ENCODE measurements at places on chromosomes 4 and X.

DNA sequence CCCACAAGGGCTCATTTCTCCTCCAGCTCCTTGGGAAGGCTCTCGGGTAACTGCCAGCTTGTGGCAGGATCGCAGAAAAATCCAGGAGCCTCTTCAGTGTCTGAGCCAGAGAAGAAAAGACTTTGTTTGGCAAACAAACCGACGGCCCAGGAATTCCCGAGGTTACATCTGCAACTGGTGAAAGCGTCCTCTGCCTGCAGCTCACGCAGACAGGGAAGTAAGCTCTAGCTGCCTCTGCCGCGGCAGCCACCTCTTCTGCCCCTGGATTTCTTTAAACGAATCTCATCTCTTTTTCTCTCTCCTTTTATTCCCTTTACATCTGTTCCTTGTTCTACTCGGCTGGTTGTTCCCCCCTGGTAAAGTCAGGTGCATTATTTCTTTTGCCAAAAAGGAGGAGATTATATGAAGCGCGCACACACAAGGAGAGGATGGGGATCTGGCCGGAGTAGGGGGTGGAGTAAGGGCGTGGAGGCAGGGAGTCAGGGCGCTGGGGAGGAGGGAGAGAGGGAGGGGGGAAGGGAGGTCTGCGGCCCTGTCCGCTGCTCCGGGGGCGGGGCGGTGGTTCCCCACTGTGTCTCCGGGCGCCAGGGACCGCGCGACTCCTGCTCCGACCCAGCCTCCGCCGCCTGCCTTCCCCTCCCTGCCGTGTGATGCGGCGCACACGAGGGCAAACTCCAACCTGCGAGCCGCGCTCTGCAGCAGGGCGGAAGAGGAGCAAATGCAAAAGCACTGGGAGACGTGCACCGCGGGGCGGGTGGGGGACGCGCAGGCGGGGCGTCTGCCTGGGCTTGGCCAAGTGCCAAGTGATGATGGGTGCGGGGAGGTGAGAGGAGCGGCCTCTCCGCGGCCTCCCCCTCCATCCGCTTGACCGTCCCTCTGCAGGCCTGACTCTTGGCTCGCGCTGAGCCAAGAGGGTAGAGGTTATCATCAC, at the start of gene DCHS2:
TSS of gene DCHS2 (minus strand) at position 459 of the 931 bp plus-strand sequence. CDS start at position 15, 444 bp downstream.
- DNase-seq = peak; percentile 10

DNA sequence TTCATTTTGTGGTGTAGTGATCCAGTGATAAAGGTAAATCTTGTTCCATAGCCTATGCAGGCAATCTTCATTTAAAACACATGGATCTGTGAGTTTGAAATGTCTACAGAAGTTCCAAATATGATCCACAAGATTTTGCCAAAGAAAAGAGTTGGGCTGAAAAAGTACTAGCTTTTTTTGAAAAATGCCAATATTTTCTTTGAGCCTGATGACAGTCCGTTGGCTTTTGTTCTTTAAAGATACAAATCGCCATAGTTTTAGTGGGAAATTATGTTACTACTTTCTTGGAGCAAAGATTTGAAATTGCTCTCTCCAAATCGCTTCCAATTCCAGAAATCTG, 71.5 kb downstream of the HPGD start:
- no peak for DNase-seq

DNA sequence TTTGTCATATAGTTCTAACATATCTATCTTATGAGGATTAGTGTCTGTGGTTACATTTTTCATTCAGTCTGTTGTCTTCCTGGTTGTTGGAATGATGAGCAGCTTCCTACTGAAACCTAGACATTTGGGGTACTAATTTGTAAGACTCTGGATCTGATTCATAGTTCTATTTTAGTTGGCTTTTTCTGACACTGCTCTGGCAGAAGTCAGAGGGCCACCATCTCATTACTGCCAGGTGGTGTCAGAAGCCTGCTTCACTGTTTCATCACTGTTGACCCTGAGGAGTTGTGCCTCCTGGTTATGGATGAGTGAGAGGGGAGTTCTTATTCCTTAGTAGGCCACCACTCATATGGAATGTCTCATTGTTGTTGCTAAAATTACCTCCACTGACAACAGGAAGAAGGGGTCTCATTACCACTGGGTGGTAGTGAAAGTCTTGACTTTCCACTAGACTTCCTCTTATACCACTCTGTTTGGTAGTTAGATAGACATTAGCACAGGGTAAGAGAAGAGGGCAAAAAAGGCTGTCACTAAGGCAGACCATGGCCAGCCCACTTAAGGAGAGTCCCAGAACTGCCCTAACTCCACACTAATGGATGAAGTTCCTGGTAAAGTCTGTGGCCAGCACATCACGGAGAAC, 395.2 kb downstream of the SPOCK3 start:
- peak; percentile 22 for DNase-seq

GRCh38 chrX:154399527-154400368, 1.6 kb downstream of the RPL10 start:
- no peak for DNase-seq

DNA sequence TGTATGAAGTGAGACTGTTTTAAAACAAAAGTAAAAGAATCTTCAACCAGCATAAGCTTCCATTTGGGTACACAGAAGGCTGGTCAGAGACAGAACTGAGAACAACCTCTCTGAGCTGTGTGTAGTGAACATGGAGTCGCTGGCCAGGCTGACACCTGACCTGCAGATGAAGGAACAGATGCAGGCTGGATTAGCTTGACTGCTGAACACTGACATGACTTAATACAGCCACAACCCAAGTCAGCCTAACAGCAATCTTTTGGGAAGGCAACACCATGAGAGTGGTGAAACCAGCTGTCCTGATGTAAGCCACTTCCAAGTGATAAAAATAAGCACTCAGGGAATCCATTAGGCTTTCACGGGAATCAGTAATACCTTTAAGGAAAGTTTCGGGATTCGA, 10.1 kb downstream of the SCARB2 start:
- no peak for DNase-seq

- no peak for DNase-seq
These were observed 54.7 kb upstream of the FAM9C start for GRCh38 chrX:13099121-13099520.

- no peak for DNase-seq
These were observed 2.6 kb downstream of the SAT1 start for GRCh38 chrX:23785580-23785979.

DNA sequence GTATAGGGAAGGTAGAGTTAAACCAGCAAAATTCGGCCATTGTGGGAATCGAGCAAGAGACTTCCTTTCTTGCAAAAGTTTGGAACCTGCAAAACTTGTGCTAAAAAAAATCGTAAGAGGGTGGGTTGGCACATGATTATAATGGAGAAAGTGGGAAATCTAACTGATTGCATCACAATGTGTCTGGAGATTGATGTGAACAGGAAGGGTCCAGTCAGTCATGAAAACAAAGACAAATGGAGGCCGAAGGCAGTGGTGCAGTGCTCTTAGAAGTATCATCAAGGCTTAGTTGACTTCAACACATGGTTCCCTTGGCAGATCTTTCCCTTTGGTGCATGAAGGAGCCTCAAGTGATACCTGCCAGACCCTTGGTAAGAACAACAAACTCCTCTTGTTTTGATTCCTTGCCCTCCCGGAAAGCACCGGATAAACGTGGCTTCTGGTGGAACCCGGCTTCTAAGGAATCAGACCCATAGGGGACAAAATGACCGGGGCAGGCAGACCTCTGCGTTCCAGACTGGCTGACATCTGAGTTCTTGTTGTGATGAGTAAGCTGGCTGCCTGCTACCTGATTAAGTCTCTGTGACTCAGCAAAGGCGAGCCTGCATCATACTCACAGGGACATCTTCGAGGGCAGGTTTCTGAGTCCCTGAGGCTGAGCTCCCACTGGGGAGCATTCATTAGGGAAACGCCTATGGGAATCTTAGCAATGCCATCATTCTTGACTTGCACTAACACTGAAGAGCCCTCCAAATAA, 87.7 kb upstream of the MAP3K15 start:
- no peak for DNase-seq

- DNase-seq = no peak
These were observed 94.3 kb downstream of the SH2D1A start for GRCh38 chrX:124440695-124441094.

DNA sequence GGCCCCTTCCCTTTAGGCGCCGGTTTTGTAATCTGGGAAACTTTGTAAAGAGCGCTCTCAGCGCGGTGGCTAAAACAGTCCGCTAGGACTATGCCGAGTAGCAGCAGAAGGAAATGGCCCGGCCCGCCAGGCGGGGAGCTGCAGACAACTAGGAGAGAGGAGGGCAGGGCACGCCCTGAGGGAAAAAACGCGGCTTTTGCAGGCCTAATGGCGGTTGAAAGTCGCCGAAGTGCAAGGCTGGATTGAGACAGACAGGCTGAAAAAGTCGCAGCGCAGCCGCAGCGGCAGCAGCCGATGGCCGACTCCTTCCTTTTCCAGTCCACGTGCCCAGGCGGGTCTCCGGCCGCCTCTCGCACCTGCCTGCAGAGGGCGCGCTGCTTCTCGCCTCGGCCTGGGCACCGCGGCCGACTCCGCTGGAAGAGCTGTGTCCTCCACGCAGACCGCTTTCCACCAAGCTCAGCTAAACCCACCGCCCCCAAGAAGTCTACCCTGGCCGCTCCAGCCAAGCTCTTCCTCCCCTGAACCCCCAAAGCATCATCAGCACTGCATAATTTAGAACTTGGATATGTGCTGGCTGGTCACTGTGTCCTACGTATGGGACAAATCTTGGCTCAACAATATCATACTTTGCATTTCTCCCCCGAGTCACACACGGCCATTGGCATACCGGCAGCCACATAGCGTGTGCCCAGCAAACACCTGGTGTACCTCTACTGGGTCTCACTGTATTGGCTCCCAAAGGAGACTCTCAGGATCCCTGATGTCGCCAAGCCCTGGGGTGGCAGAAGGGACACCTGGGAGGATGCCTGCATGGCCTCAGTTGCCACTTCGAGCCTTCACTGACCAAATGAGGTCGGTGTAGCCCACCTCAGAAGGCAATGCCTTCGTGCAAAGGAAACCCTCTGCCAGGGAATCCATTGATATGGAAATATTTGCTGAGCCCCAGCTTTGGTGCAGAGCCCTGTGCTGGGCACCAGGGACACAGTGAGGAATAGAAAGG, 14.5 kb downstream of the SLC25A5 start:
- DNase-seq = peak; percentile 53

DNA sequence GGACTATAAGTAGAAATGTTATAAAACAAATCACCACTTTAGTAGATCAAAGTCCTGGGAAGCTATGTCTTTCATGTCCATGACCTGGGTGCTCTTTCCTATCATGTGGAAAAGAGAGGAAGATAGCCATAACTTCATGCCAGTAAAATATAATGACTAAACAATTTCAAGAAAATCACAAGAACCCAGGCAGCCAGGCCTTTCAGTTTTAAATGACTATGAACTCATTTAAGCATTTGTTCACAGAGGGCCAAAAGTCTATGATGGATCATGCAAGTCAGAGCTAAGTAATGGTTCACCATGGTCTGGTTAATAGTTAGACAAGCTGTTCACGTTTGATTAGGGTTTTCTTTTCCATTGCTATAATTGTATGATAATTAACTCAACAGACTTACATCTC, 155.8 kb downstream of the PPARGC1A start:
- DNase-seq = no peak

DNA sequence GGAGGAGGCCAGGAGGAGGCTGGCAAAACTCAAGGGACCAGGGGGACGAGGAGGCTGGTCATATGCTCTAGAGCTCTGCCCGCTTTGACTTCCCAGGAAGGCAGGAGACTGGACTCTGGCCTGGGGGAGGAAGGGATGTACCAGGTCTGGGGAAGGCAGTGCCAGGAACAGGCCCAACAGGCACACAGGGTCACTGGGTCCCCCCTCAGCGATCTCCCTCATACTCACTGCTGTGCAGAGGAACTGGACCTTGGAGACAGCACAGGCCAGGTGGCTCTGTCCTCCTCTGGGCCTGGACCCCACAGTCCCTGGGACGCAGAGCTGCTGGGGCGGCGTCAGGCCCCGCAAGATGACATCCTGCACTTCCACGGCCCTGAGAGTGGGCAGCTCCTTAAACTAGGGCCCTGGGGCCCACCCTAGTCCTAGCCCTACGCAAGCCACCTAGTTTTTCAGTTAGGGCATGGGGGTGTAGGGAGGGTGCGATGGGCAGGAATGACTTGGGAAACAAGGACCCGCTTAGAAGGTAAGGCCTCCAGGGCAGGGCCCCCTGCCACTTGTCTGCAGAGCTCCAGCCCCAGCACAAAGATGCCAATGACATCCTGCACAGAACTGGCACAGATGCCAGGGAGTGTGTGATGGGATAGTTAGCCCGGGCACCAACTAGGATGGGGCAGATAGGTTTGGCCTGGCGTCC, 59.5 kb downstream of the HTRA3 start:
- no peak for DNase-seq

- no peak for DNase-seq
These were observed 67.4 kb upstream of the EPHA5 start for GRCh38 chr4:65737672-65738071.

DNA sequence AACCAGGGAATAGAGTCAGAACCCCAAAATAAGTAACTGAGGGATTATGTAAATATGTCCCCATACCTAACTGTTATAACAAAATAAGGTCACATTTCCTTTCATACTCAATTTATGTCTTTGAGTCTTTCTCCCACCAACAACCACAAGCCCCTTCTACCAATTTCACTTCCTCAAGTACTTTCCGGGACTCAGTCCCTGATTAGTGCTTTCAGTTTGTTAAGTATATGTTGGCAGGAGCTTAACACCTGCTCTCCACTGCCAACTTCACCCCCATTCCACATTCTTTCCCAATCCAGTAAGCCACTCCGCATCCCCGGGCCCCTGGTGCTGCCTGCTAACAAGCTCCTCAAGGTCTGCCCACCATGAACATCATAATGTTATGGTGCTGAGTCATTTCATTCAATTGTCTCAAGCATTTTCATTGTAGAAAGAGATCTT, 71.3 kb upstream of the SPRY1 start:
- peak; percentile 62 for DNase-seq

GRCh38 chr4:182842759-182843390, 74.3 kb downstream of the DCTD start:
- no peak for DNase-seq

GRCh38 chr4:78297116-78297800, 240.1 kb downstream of the FRAS1 start:
- DNase-seq = no peak

DNA sequence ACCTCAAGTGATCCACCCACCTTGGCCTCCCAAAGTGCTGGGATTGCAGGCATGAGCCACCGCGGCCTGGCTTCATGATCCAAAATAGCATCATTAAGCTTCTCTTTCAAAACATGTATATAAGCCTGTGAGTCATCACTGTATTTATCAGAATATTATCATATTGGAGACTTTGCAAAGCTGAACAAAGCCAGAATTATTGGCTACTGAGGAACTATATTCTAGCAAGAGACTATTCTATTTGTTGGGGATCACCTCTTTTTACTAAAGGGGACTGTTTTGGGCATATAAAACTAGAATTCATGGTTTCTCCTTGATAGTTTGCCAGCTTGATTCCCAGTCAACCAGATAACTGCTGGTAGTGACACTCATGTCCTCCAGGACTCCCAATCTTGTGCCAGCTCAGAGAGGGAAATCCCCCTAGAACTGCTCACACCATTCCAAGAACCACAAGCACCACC, 40.1 kb downstream of the TET2 start:
- no peak for DNase-seq

DNA sequence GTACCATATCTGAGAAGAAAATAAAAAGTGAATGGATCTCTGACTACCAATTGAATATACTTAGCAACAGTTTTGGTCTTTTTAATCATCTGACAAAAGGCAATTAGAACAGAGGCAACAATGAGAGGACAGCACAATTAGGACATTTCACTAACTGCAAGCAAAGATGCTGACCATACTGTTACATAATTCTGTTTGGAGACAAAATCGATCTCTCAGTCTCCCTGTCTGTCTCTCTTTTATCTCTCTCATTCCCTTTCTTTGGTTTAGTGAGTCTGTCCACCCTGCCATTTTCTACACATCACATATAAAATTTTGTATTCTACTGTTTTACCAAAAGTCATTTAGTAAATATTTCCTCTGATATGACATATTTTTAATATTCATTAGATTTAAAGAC, 2.2 kb upstream of the AFM start:
- DNase-seq = no peak
